ENCODE measurements at places on chromosomes 5 and 9.

DNA sequence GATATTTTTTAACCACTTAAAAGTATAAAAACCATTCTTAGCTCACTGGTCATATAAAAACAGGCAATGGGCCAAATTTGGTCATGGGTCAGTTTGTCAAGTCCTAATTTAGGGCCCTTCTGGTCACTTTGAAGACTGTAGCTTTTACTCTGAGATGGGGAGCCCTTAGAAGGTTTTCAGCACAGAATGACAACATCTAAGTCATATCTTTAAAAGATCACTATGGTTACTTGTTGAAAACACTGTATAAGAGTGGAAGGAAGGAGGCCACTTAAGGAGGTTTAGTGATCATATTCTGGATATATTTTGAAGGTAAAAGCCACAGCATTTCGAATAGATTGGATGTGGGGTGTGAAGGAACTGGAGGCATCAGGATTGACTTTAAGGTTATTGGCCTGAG, 76.7 kb downstream of the STRBP start:
- no peak for DNase-seq

DNA sequence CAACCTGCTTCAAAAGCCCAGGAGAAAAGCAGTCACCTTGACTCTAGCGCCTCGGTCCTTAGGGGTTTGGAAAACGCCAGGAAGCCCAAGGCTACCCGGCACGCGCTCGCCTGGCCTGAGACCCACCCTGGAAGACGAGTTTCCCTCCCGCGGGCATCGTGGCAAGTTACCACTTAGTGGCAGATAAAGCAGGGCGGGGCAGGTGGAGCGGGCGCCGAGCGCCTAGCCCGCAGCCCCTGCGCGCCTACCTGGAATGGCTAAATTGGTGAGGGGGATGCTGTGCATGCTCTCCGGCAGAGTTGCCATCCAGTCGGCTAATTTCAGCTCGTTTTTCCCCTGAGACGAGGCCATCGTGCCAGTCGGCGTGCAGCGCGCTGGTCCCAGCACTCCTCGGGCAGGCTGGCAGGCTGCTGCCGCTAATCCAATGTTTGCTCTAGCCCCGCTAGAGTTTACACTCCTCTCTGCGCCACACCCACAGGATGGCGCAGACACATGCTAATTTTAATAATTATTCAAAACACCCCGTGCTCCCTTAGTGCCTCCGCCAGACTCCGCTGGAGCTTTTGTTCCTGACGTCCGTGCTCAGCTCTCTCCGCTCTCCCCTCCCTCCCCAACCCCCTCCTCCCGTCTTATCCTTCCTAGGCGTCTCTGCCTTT, at the start of gene PLCXD3:
PLCXD3 (minus strand) TSS at position 426 of the 656 bp plus-strand sequence; CDS start at position 351, 75 bp downstream.
- no peak for DNase-seq

- DNase-seq = no peak
Observed at GRCh38 chr9:84898188-84898587, 228.7 kb downstream of the NTRK2 start.

GRCh38 chr5:121489972-121490371, 361.7 kb upstream of the FTMT start:
- no peak for DNase-seq

GRCh38 chr5:180376511-180376910, 23.4 kb upstream of the GFPT2 start:
- DNase-seq = no peak

DNA sequence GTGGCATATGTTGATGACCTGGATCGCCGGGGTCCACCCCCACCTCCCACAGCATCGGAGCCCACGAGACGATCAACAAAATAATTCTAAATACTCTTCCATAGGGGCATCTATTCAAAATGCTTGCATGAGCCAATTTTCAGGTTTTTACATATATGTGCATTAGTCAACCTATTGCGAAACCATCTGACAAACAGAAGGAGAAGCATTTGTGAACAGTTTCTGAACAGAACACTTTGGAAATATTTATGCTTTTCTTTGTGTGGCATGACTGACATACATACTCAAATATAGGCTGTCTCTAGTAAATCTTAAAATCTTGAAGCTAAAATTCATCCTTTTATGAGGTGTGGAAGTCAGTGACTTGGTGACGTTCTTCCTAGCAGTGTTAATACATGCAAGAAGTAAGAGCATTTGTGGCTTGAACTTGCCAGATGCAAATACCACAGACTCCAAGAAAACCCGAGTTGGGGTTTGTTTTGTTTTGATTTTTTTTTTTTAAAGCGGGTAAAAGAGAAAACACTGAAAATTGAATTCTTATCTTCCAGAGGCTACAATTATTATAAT, 5.3 kb downstream of the GPR151 start:
- DNase-seq = peak; percentile 33

DNA sequence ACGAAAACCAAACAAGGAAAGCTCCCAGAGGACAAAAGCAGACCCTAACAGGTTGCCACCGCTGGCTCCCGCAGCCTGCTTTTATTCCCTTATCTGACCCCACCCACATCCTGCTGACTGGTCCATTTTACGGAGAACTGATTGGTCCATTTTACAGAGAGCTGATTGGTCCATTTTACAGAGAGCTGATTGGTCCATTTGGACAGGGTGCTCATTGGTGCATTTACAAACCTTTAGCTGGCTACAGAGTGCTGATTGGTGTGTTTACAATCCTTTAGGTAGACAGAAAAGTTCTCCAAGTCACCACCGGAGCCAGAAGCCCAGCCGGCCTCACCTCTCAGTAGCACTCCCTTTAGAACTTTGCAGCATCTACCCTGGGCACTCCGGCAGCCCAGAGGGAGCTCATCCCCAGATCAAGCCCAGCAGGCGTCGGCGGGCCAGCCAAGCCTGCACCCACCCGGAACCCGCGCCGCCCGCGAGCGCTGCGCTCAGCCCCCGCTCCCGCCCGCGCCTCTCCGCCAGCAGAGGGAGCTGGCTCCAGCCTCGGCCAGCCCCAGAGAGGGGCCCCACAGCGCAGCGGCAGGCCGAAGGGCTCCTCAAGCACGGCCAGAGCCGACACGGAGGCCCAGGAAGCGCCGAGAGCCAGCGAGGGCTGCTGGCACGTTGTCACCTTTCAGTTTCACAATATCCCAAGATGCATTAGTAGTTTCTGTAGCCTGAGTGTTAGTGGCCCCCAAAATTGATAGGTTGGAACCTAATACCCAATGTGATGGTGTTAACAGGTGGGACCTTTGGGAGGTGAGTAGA, 35.3 kb upstream of the CLPTM1L start:
- DNase-seq = no peak

DNA sequence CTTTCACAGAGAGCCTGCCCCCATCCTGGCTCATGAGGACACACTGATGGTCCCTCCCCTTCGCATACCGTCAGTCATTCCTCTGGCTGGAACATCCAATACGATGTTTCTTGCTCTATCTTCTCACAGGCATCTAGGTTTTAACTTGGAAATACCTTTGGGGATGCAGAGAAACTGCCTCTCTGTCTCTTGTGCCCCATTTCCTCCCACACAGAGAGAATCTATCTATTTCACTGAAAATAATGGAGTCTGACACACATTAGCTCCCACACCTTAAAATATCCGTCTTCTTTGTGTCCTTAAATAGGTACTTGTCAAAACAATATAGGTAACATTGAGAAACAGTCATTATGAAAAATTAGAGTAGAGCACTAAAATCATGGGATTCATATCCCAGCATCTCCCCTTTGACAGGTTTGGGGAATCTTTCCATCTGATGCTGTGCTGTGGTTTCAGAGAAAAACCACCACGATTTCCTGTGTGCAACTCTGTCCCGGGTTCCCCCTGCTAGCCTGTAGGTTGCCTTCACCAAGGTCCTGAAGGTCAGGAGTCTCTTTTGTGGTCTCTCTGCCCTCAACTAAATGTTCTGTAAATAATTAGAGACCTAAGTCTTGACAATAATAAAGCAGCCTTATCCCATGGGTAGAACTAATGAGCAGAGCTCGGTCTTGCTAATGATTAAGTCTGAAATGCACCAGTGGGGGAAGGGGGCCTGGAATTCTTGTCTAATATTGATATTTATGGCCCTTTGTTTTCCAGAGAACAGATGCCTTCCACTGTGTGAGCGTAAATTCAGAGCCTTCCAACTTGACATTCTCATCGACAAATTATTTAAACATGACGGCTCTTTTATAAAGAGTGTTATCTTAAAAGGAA, 371.0 kb downstream of the ICE1 start:
- no peak for DNase-seq

DNA sequence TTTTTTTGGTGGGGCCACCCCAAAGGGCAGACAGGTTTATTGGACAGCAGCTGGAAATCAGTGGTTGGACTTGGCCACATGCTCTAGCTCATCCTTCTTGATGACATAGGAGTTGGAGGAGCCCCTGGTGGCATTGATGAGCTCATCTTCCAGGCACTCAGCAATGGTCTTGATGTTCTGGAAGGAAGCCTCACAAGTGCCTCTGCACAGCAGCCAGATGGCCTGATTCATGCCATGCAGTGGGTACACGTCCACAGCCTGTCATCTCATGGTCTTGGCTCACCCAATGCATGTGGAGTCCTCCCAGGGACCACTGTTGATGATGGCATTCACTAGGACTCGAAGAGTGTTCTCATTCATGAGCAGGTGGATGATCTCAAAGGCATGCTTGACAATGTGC, 11.3 kb upstream of the RCL1 start:
- peak; percentile 52 for DNase-seq

- no peak for DNase-seq
Observed at GRCh38 chr9:33926746-33927485, 110.0 kb downstream of the UBE2R2 start.

DNA sequence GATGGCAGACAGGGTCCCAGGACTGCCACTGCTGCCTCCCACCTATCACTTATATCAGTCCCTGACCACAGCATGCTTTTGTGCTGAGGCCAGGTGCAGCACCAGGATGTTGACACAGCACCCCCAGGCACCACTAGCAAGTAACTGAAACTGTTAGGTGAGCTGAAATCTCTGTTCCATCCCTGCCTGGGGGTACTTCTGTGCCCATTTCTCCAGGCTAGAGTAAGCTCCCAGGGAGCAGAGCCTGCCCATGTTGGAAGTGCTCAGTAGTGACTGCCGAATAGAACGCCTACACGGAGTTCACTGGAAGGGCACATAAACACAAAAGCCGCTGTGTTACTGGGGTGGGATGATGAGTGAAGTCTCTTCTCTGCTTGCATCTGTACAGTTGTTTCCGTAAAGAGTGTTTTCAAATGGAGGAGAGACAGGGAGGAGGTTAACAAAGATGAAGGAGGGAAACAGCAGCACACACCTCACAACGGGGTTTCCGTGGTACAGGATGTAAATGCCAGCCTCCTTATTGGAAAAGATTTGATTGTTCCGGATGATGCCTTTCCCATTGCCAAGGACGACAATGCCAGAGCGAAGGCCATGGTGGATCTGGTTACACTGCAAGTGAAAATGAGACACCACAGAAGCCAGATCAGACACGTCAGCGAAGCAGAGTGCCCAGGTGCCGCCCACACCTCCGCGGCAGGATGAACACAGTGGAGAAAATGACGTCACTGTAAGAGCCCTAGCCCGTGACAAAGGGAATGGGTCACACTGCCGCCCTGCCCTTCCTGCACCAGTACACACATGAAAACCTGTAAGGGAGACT, 43.1 kb downstream of the POLR1E start:
- DNase-seq = no peak

DNA sequence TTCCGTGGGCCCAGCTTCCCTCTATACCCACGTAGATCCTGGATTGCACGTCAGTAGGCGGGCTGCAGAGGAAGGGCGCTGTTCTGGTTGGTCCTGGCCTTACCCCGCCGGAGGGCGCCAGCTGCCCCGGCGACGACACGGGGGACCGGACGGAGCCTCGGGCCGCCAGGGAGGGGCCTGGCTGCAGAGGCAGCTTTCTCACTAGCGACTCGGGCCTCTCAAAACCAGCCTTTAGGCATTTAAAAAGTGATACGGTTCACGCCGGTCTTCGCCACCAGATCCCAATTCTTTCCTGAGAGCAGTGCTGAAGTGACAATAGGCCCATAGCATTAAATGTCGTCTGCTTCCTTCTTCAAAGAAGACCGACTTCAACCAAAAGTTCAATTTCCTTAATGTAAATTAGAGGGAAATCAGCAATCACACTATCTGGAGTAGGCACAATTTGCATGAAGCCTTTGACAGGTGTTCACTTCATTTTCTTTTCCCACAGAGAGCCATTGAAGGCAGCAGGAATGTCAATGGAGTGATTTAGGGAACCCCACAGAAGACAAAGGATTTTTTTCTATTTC, 17.6 kb upstream of the UBE2D2 start:
- DNase-seq = no peak

GRCh38 chr5:169652057-169652456, 15.0 kb downstream of the DOCK2 start:
- DNase-seq = no peak

GRCh38 chr9:129602598-129603415, 18.1 kb downstream of the C9orf50 start:
- no peak for DNase-seq

GRCh38 chr5:56876327-56876726, 33.1 kb upstream of the SETD9 start:
- DNase-seq = peak; percentile 36
